ENCODE measurements at places on chromosomes 7 and 10.

- DNase-seq: no peak
Observed at GRCh38 chr7:6205971-6206660, 66.3 kb downstream of the CYTH3 start.

GRCh38 chr7:135980665-135981180 is 3.6 kb upstream of the MTPN start:
- DNase-seq: peak; percentile 25

GRCh38 chr7:73742338-73742752 is 3.7 kb upstream of the ABHD11 start:
- no peak for DNase-seq

DNA sequence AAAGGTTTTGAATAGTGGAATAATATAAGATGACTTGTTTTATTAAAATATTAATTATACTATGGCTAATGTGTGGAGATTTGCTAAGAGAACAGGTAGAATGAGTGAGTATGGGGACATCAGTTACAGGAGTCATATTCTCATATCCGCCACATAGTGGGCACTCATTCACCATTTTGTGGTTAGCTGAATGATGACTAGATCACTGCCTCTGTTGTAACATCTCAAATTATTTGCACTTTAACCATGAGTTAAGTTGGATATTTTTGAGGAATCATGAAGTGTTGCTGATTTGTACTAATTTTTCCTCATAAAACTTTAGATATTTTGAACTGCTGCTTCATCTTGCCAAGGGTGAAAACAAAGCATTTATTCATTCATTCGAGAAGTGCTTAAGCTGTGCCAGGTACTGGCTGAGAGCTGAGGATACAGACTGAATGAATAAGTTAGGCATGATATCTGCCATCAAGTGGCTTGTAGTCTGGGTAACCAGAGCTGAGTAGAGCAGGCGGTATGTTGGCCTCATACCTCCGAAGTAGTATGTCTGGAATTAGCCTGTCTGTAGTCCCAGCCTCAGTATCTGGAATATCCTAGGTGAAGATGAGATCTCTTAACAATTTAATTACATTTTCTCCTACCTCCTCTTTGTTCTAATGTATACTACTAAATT is 100.5 kb downstream of the ZEB1 start:
- no peak for DNase-seq

DNA sequence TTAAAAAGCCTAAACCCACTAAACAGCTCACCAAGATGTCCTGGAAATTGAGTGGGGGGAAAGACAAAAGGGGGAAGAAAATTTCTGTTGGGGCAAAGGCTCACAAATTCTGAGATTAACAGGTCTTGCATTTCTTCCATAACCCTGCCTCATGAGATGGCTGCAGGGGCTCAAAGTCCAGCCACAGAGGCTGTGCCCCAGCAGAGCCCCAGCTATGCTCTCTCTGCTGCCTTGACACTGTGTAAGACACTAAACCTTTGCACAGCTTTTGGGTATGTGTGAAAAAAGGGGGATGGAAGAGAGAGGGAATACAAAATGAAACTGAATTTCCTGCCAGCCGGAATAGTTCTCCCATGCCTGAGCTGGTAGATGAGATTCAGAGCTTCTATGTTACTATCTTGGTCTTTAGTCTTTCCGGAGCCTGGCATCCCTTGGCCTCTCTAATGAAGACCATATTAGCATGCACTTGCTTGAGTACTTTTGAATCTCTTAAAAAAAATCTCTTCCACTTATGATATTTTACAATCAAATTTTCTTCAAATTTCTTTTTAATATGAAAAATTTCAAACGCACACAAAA is 240.0 kb upstream of the IMMP2L start:
- DNase-seq: no peak

DNA sequence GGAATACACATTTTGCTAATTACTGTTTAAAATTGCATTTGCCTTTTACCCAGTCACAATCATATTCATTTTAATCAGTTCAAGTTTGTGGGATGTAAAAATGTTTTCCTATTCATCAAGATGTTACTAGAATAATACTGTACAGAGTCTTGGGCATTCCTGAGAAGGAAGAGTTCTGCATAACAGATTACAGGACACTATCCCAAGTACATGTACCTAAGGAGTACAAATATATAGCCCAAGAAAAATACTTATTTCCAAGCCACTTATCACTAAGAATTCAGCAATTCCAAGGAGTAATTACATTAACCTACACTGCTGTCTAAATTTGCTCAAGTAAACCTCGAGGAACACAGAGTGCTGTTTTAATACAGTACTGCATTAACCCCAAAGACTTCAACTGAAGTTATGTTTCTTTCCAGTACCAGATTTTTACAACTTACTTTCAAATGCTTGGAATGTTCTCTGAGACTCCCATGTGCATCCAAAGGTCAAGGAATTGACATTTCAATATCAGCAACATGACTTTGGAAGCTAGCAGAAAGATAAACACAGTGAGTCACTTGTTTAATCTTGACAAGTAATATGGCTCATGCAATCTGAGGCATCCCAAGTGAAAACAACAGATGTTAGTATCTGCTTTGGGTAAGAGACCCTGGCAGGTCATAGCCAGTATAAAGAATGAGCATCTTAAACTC is 125.4 kb upstream of the BET1 start:
- no peak for DNase-seq

DNA sequence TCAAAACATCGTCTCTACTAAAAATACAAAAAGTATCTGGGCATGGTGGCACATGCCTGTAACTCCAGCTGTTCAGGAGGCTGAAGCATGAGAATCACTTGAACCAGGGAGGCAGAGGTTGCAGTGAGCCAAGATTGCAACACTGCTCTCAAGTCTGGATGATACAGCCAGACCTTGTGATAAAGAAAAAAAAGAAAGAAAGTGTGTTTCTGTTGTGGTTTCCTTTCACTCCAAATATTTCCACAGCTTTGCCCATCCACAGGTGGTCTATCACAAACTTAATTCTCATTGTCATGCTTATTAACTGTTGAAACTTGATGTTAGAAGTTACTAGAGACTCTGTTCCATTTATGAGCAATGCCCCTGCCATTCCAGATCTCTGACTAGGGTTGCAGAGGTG is 316.0 kb upstream of the SEMA3C start:
- no peak for DNase-seq

GRCh38 chr10:11856678-11857077 is 33.5 kb downstream of the PROSER2 start:
- no peak for DNase-seq

- no peak for DNase-seq
Observed at GRCh38 chr10:119608316-119609155, 11.8 kb upstream of the TIAL1 start.
